Mammary epithelial cell (primary cell): ENCODE measurements at places on chromosomes 7 and 10.

GRCh38 chr7:53001221-53001620 lies 34.2 kb upstream of the POM121L12 start:
- no peak for DNase-seq

- no peak for DNase-seq
Observed at GRCh38 chr10:86067436-86068050, 299.1 kb downstream of the GRID1 start.

GRCh38 chr7:24227603-24228359 lies 56.2 kb upstream of the NPY start:
- DNase-seq: no peak

GRCh38 chr10:91708174-91708861 lies 75.4 kb upstream of the PPP1R3C start:
- no peak for DNase-seq

DNA sequence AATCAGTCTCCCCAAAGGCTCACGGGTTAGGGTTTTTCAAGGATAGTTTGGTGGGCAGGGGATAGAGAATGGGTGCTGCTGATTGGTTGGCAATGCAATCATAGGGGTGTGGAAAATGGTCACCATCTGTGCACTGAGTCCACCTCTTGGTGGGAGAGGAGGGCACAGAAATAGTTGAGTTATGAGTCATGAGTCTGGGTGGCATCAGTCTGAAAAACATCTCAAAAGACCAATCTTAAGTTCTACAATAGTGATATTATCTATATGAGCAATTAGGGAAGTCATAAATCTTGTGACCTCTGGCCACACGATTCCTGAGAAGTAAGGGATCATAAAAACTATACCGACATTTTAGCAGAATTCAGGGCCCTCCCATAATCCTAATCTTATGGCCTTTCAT lies 62.7 kb downstream of the LGI1 start:
- DNase-seq: peak; percentile 12

- DNase-seq: no peak
Observed at GRCh38 chr7:153835712-153836265, 216.4 kb upstream of the DPP6 start.
